Dorsolateral prefrontal cortex (tissue), 122 donors: ENCODE measurements at places on chromosomes 5 and 9. TPM values are rescaled to one million over a fixed set of nuclear protein-coding genes. Genes with fewer than 3 reads are reported as not detected.
A peak's percentile ranks its signal among the peaks of the same experiment; 100 is the strongest.

DNA sequence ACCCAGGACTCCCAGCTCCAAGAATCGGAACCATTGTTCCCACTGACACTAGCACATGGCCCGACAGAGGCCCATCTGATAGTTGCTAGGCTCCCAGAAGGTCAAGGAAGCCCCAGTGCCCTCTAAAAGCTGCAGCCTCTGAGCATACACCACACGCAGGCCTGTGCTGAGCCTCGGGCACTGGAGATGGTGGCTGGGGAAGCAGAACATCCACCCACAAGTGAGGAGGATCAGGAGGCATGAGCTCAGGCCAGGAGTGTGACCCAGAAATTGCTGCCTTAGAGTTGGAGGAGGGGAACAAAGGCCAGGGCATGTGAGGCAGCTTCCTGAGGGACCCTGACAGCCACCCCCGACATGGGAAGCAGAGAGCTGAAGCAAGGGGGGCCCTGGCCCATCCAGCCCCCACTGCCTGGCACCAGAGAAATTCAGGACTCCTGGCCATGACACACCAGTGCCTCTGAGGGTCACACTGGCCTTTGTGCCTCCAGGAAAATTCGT lies 21.4 kb downstream of the IPPK start:
- no peak for DNase-seq

DNA sequence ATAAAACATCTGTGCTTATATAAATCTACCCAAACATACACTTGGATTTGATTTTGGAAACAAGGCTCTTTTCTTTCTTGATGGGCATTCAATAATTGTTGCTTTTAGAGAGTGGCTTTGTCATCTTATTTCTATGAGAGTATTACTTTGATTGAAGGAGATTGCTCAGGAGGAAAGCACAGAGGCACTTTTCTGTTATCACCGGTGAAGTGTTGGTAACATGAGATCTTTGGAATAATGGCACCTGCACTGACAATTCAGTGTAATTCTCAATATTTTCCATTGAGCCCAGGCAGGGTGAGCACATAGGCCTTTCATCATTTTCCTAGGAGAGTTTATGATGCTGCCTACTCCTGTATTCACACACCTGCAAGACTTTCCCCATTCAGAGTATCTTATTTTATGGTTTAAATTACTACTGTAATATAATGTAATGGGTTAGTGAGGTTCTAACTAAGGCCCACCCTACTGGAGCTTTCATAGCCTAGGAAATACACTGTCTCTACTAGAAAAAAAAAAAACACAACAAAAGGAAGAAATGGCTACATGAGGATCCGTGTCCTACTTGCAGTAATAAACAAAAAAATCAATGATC lies 244.3 kb downstream of the DENND1A start:
- DNase-seq, result no peak

DNA sequence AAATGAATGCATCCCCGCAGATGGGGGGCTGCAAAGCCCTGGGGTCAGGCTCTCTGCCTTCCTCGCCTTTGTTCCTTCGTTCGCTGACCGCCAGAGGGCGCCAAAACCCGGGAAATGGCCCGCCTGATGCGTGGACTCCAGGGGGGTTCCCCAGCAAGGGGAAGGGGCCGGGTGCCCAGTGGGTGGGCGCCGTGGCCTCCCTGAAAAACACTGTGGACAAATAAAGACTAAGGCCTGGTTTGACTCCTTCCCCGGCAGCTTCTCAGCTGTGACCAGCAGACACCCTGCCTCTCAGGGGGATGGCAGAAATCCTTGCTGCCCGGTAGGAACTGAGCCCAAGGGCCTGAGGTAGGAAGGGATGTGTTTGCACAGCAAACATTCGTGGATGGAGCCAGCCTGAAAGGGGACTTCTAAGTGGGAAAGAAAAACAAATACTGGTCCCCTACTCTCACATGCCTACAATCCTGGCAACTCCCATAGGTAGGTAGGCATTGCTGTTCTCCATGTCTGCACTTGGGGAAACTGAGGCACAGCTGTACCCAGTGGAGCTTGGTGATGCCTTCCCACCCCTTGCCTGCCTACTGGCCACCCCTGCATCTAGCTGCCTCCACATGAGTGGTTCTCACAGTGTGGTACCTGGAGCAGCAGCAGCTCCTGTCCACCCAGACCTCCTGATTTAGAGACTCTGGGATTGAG lies 57.7 kb downstream of the DUSP1 start:
- DNase-seq, result peak; percentile 81

DNA sequence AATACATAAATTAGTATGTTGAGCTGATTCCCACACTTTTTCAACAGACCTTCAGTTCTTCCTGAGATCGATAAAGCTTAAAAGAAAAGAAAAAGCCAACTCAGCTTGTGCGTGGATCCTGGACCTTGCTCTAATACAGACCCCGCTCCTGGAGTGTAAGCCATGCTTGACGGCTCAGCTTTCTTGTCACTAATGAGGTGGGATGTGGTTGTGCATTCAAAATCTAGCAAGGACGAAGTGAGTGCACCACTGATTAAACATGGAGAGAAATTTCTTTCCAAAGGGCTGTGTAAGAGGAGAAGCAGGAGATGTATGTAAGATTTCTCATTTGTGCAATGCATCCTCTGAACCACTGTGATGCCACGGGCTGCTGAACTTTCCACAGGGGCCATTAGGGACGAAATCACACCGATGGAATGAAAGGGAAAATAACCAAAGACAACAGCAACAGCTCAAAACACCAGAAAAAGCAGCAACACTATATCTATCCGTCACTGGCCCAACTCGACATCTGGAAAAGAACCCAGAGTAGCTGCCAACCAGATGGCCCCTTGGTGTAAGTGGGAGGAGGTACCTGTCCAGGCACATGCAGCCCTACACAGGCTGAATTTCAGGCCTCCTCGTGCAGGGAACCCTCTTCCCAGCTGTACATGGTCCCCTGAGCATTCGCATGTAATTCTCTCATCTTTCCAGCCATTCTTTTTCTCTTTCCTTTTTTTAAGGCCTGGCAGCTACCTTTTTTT lies 178.9 kb downstream of the SREK1 start:
- DNase-seq, result no peak

GRCh38 chr5:2382776-2383697 lies 368.4 kb downstream of the IRX2 start:
- DNase-seq, result no peak

- no peak for DNase-seq
Measured at GRCh38 chr5:121744577-121744976, 107.1 kb upstream of the FTMT start.

- no peak for DNase-seq
Measured at GRCh38 chr5:87116825-87117512, 150.7 kb upstream of the RASA1 start.

- no peak for DNase-seq
Measured at GRCh38 chr9:15157381-15157780, 149.6 kb downstream of the TTC39B start.

PDCD1LG2 gene
- total RNA-seq, result not detected

DNA sequence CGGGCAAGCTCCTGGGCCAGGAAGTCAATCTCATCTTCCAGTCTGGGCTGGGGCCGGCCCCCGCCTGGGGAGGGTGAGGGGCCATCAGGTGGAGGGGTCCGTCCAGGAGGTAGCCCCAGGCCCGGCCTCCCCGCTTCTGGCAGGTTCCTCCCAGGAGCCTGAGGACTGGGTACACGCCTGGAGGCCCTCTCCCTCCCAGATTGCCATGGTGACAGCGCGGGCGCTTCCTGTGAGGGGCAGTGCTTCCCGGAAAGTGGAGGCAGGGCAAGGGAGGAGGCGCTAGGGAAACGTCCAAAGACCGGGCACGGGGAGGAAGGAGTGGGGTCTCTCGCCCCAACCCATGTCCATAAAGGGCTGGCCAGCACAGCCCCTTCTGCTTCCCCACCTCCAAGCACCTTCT lies 4.9 kb downstream of the NPDC1 start:
- no peak for DNase-seq

DNA sequence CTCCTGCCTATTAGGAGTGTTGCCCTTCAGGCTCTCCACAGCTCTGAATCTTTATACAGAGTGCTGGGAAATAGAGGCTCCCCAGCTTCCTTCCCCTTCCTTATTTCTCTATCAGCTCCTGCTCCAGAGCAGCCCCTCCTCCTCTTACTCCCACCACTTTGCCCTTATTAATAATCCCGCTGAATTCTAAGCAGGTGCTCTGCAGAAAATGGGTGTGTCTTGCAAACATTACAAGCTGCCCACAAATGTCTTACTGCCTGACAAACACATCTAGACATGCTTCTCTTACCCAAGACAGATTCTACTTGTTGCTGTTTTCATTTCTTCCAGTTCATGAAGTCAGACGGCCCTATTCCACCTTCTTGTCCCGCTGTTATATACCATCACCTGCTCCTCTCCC lies 6.4 kb downstream of the PHF24 start:
- no peak for DNase-seq

DNA sequence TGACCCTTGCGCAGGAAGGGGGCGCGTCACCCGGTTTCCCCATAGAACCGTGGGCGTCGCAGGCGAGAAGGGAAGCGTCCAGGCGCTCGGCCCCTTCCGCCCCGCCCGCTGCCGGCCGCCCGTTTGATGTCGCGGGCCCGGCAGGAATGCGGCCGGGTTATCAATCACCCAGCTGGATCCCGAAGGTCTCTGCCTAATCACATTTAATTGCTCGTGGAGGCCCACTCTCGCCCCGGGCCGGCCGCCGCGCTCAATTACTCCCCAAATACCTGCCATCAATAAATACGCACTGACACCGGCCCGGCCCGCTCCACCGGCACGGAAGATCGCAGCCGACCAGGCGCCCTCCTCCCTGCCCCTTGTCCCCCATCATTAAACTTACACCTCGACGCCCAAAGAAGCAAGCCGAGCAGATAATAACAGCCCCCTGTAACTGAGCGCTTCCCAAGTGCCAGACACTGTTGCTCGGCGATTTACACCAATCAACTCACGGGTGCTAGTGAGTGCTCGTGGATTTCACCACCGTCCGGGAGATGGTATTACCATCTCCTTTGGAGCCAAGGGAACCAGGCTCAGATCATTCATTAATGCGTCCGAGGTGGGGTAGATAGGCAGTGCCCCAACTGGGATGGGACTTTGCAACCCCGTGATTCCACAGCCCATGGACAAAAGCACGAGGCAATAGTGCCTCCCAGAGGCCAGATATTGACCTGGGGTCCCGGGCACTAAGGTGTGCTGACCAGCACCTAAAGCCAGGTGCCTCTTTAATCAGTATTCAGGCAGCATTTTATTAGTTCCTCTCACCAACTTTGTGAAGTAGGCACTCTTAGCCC lies 11.3 kb downstream of the MSX2 start:
- DNase-seq, result no peak

- no peak for DNase-seq
Measured at GRCh38 chr5:163529698-163530097, 24.3 kb downstream of the MAT2B start.

KLF9 gene
- 59.1 TPM for total RNA-seq

FIBCD1 gene
- total RNA-seq, result 1.9 TPM

- no peak for DNase-seq
Measured at GRCh38 chr9:126173401-126173800, 153.2 kb upstream of the MVB12B start.

ADCY2 gene
- 160 TPM for total RNA-seq

C8G gene
- total RNA-seq, result 4.6 TPM

DNA sequence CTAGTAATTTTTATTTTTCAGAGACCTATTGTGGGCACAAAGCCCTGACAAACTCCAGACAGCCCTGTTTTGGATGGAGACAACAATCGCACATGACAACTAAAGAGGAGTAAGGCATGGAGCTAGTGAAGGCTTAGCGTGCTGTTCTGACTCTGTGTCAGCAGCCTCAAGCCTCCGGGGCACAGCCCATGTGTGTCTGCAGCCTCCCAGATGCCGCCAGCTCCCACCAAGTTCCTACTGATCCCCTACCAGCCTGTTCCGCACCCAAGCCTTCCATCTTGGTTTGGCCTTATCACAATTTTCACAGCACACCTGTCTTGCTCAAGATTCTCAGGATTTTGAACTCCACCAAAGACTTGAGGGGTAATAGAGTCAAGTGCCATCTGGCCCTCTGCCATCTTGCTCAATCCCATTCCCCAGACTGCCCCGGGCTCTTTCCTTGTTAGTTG lies 70.3 kb upstream of the SH3PXD2B start:
- no peak for DNase-seq

DNA sequence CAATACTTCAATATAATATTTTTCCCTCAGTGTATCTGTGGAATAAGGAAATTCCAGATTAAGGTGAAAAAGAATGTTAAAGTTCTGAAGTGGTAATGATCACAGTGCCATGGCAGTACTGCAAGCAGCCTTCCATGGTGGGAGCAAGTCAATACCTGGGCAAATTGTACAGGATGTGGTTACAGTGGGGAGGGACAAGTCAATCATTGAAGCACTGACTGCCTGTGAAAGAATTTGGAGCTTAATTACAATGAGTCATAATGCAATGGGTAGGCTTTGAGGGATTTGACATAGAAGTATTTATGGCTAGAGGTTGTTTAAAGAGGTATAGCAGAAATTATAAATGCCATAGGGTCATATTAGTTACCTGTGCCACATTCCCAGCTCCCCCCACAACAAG lies 786.5 kb upstream of the ACO1 start:
- no peak for DNase-seq

GRCh38 chr9:14270358-14271092 lies 43.4 kb downstream of the NFIB start:
- no peak for DNase-seq

DNA sequence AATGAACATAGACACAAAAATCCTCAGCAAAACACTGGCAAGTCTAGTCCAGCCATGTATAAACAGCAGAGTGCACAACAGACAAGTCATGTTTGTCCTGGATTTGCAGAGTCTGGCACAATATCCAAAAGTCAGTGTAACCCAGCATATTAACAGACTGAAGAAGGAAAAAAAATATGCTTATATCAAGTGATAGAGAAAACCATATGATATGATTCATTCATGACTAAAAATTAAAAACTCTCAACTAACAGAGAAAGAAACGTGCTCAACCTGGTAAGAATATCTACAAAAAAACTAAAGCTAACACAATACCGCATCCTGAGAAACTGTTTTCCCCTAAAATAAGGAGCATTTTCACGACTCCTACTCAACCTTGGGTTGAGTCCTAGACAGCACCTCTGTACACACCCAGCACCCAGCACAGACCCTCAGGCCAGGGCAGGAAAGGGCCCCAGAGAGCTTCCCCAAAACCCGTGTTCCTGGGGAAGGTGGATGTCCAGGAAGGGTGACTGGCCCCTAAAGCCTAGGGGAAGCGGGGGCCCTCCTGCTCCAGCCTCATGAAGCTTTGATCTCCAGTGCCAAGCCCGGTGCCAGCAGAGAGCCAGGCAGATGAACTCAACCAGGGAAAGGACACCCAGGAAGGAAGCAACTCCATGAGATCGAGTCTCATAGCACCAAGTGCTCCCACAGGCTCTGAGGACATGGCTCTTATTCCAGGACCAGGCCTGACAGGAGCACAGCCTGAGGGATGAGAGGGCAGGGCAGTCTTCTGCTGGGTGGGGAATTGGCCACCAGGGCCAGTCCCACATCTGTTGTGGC lies 38.9 kb downstream of the ADAMTS2 start:
- DNase-seq, result no peak

DNA sequence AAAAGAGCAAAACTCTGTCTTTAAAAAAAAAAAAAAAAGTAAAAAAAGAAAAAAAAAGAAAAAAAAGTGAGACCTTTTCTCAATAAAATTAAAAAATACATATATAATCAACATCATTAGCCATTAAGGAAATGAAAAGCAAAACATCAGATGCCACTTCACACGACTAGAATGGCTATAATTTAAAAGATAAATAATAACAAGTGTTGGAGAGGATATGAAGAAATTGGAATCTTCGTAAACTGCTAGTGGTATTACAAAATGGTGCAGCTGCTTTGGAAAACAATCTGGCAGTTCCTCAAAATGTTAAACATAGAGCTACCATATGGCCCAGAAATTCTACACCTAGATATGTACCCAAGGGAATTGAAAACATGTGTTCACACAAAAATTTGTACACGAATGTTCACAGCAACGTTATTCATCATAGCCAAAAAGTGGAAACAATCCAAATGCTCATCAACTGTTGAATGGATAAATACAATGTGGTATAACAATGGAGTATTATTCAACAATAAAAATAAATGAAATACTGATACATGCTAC lies 45.3 kb upstream of the SIL1 start:
- no peak for DNase-seq
